ENCODE measurements at places on chromosomes 11 and 22.

GRCh38 chr11:10550503-10551289 is 9.7 kb upstream of the RNF141 start:
- no peak overlapping the region for H3K27ac ChIP-seq
- no peaks in the 10 kb centered on the region for H3K27me3 ChIP-seq
- no peaks in the 10 kb centered on the region for H3K4me1 ChIP-seq
- no peaks in the 10 kb centered on the region for H3K36me3 ChIP-seq
- no peak for DNase-seq

- H3K27ac ChIP-seq = no peak overlapping the region
- H3K36me3 ChIP-seq = no peaks in the 10 kb centered on the region
- no peaks in the 10 kb centered on the region for H3K4me1 ChIP-seq
- DNase-seq = no peak
- no peak overlapping the region for H3K4me3 ChIP-seq
- H3K27me3 ChIP-seq = no peaks in the 10 kb centered on the region
Measured at GRCh38 chr11:63343130-63343529, 26.5 kb upstream of the SLC22A9 start.

GRCh38 chr11:129061492-129062230 is 119.0 kb upstream of the TP53AIP1 start:
- H3K36me3 ChIP-seq = no peaks in the 10 kb centered on the region
- no peak overlapping the region for H3K4me3 ChIP-seq
- no peaks in the 10 kb centered on the region for H3K27me3 ChIP-seq
- DNase-seq = no peak
- no peak overlapping the region for H3K27ac ChIP-seq
- H3K4me1 ChIP-seq = no peaks in the 10 kb centered on the region

- no peak overlapping the region for H3K27ac ChIP-seq
- H3K4me3 ChIP-seq = no peak overlapping the region
- peaks cover 5% of the 10 kb centered on the region for H3K27me3 ChIP-seq
- H3K4me1 ChIP-seq = no peaks in the 10 kb centered on the region
Measured at GRCh38 chr11:36130401-36130800, 158.8 kb downstream of the COMMD9 start.

Measured in effector memory CD4-positive, alpha-beta T cell (primary cell).